Pulmonary artery endothelial cell (primary cell): ENCODE measurements at places on chromosomes 11 and 22. TPM values are rescaled to one million over a fixed set of nuclear protein-coding genes. Genes with fewer than 3 reads are reported as not detected.

The NXPE4 gene
- not detected in 2 replicates for total RNA-seq

- no peak for DNase-seq
These were observed 82.1 kb downstream of the ARHGAP42 start for GRCh38 chr11:100769165-100769564.

GRCh38 chr11:73965076-73965763 is 14.4 kb downstream of the DNAJB13 start:
- no peak for DNase-seq

DNA sequence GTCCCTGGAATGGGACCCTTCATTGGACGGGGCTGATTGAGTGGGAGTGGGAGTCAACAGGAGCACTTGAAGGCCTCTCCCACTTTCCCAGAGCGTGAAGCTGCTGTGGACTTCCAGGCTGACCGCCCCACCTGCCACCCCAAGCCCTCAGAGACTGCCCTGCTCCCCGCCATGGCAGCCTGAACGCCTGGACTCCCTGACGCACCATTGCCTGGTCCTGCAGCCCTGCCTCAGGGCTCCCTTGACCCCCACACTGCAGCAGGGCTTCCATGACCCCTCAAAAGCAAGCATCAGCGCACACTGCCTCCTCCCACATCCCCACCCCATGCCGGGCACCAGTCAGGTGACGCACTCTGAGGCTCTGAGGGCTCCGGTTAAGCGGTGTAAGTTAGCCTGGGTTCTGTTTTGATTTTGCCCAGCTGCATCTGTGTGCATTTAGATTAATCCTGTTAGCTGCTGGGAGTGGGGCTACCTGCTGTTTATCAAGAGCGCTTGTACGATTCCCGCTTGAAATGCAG is 39.4 kb downstream of the TRIM29 start:
- no peak for DNase-seq

The VPREB3 gene
- not detected in 2 replicates for total RNA-seq

The CDC42EP2 gene
- total RNA-seq = 19.5 and 22.5 TPM in 2 replicates

GRCh38 chr11:128520206-128520887 is 67.0 kb downstream of the ETS1 start:
- DNase-seq = no peak

DNA sequence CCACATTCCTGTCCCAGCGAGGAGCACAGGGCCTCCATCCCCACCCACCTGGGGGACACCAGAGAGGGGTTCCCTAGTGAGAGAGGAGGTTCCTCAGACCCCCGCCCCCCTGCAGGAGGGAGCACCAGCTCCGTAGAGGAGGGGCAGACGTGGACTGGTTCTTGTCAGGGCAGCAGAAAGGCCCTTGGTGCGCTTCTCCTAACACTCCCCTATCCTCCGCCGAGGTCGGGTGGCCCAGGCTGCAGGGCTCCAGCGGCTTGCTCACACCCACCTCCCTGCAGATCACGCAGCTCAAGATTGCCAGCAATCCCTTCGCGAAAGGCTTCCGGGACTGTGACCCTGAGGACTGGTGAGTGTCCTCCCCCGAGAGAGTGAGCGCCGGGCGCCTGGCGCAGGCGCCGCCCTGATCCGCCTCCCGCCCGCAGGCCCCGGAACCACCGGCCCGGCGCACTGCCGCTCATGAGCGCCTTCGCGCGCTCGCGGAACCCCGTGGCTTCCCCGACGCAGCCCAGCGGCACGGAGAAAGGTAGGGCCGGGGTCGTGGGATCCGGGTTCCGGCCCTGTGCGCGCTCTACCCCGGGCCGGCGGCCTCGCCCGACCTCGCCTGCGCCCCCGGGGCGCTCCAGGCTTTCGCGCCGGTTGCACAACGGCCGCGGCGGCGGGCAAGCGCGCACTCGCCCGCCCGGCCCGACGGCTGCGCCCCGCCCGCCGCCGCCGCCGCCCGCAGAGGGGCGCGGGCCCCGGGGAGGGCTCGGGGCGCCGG is 5.1 kb downstream of the TBX1 start:
- no peak for DNase-seq

DNA sequence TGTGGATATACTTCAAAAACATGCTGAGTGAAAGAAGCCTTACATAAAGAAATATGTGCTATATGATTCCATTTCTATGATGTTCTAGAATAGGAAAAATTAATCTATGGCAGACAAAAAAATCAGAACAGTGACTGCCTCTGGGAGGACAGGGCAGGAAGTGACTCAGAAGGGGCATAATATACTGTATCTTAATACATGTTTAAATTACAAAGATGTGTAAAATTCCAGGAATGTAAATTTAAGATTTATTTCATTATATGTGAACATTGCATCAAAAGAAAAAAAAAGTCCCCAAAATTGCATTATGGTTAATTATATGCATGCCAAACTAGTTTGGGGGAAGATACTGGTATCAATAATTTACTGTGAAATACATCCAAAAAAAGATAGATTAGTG is 32.2 kb downstream of the SBF2 start:
- DNase-seq = no peak

The SMC1B gene
- total RNA-seq = under 0.01 and 0.04 TPM in 2 replicates
